Posterior vena cava (tissue), 2 donors: ENCODE measurements at places on chromosomes 6 and 20. TPM values are rescaled to one million over a fixed set of nuclear protein-coding genes. Genes with fewer than 3 reads are reported as not detected.

DNA sequence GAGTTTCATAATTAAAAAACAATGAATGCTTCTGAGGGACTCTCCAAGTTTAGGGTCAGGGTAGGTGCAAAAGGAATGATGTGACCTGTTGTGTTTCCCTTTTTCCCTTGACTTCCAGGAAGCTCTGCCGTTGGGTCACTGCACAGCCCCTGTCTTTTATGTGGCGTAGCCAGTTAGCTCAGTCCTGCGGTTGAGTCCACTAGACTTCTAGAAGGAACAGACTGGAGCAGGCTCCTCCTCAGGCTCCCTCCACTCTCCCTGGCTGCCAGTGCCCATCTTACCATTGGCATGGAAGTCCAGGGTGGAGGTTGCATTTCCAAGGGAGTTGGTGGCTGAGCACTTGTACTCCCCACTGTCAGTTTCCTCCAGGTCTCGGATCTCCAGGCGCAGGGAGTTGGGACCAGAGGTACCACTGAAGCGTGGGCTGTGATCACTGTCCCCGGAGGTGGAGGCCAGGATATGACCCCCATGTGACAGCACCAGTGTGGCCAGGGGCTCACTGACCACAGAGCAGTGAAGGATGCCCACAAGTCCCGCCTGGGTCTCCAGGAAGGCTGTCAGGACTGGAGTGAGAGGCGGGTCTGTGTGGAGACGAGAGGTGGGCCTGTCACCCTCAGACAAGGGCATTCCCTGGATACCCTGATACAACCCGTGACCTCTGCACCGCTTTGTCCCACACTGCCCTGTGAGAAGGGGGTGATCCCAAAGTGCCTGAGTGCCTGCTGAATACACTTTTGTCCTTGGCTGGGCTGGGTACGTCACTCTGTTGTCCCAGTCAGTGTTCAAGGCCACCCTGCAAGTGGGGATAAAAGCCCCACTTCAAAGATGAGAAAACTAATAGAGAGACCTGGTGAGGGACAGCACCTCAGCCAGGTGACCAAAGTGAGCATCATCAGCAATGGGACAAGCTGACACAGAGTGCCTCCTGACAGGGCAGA is 11.1 kb downstream of the SIGLEC1 start:
- DNase-seq: no peak

DNA sequence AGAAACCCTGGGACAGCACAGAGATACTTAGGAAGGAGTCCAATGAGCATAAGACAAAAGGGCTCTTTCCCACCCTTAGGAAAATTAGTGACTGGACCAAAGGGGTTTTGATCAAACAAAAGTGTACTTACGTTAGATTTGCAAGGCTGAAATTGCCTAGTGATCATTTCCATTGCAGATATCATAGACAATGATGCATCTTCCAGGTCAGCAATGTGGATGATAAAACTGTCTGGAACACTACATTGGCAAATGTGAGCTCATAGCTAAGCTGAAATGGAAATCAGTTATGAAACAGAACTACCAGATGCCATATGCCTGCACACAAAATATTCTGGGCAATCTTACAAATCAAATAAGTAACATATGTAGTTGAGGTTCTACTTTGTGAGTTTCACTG is 34.0 kb downstream of the LY86 start:
- no peak for DNase-seq

LY6G6D gene
- not detected for total RNA-seq

DNA sequence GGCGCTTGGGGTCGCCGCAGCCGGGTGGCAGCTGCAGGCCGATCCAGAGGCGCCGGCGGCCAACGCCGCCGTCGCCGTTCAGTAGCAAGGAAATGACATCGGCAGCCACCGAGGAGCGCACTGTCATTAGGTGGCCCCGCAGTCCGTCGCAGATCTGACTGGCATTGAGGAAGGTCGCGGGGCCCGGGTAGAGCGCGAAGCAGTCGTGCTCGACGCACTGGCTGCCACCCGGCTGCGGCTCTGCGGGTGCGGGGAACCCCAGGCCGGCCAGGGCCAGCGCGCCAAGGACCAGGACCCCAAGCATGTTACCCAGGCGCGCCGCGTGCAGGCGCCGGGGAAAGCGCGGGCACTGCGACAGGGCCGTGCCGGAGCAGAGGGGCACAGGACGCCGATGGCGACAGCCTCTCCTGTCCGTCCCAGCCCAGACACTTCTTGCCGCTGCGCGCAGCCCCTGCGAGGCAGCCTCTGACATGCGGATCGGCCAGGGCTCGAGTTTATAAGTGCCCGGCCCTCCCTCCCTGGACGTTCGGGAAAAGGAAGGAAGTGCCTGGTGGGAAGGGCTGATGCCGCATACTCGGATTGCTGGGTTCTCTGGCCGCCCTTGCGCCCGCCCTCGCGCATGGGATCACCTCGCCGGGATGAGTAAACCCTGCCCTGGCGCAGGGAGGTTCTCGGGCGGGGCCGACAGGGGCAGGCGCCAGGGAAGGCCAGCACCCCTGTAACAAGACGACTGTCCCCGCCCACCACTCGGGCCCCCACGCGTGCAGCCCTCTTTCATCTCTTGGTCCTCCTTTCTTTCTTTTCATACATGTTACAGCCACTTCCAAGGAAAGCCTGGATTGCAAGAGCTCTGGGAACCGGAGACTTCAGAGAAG is at the start of gene THBD:
Gene THBD, minus strand, starts transcription at position 472 of the 875 bp plus-strand sequence. Its CDS starts 168 bp downstream, at position 304.
- DNase-seq: peak; percentile 96

SPATS1 gene
- total RNA-seq: not detected
